ENCODE measurements at places on chromosomes 5 and 9. TPM values are rescaled to one million over a fixed set of nuclear protein-coding genes. Genes with fewer than 3 reads are reported as not detected.

The CNTFR gene
- total RNA-seq = 1.5 TPM

The RAPGEF6 gene
- total RNA-seq = 19.2 TPM

The DBH gene
- total RNA-seq = not detected

The ARL14EPL gene
- not detected for total RNA-seq

The TAF11L5 gene
- not detected for total RNA-seq

The RAD23B gene
- 154 TPM for total RNA-seq

The INVS gene
- total RNA-seq = 22.8 TPM

The NIPAL4 gene
- total RNA-seq = 0.09 TPM

The GRIA1 gene
- 0.28 TPM for total RNA-seq

The AIF1L gene
- 117 TPM for total RNA-seq

The NSUN2 gene
- total RNA-seq = 71.8 TPM

The SPATA31D4 gene
- total RNA-seq = not detected

The KCTD16 gene
- total RNA-seq = 0.29 TPM

The MARCOL gene
- total RNA-seq = not detected

The FOXD4L3 gene
- not detected for total RNA-seq

The OLFM1 gene
- total RNA-seq = 23.2 TPM

The DNM1 gene
- total RNA-seq = 92.3 TPM

The FCN2 gene
- not detected for total RNA-seq

The ARSI gene
- total RNA-seq = 2.4 TPM

The ASPN gene
- not detected for total RNA-seq

The FAM169A gene
- total RNA-seq = 50.5 TPM

The LRRC70 gene
- total RNA-seq = 0.50 TPM

The CHSY3 gene
- total RNA-seq = 1.2 TPM

The PCDHB14 gene
- total RNA-seq = 2.6 TPM

The GPR151 gene
- 5.1 TPM for total RNA-seq

The CCDC192 gene
- total RNA-seq = not detected

The AHRR gene
- 1.3 TPM for total RNA-seq

The FAM78A gene
- 5.6 TPM for total RNA-seq

The PCDHGA11 gene
- 10.2 TPM for total RNA-seq

The ASTN2 gene
- total RNA-seq = 9.8 TPM

The SNCAIP gene
- total RNA-seq = 2.1 TPM

The ENHO gene
- total RNA-seq = 14.5 TPM

The CYSTM1 gene
- 30.7 TPM for total RNA-seq

The PCDHGA2 gene
- 1.4 TPM for total RNA-seq

The SUSD1 gene
- total RNA-seq = 5.6 TPM

The PTCD2 gene
- total RNA-seq = 9.5 TPM

The KCNIP1 gene
- not detected for total RNA-seq

The IFNA10 gene
- total RNA-seq = not detected

The ZFP2 gene
- 1.3 TPM for total RNA-seq

The TEX48 gene
- not detected for total RNA-seq

The SLC27A6 gene
- 2.5 TPM for total RNA-seq

The CARTPT gene
- not detected for total RNA-seq

All from endodermal cell (in vitro differentiated cells).